ENCODE measurements at places on chromosomes 2 and 18. TPM values are rescaled to one million over a fixed set of nuclear protein-coding genes. Genes with fewer than 3 reads are reported as not detected.

AFF3 gene
- 12.9 TPM for total RNA-seq

GULP1 gene
- not detected for total RNA-seq

UGT1A5 gene
- not detected for total RNA-seq

CPO gene
- total RNA-seq, result not detected

ABCG8 gene
- total RNA-seq, result not detected

RNF152 gene
- total RNA-seq, result not detected

SPR gene
- 0.31 TPM for total RNA-seq

SLC19A3 gene
- total RNA-seq, result not detected

CFAP65 gene
- total RNA-seq, result not detected

UBXN2A gene
- 13.8 TPM for total RNA-seq

MAPK4 gene
- not detected for total RNA-seq
